ENCODE measurements at places on chromosomes 1 and 21.

DNA sequence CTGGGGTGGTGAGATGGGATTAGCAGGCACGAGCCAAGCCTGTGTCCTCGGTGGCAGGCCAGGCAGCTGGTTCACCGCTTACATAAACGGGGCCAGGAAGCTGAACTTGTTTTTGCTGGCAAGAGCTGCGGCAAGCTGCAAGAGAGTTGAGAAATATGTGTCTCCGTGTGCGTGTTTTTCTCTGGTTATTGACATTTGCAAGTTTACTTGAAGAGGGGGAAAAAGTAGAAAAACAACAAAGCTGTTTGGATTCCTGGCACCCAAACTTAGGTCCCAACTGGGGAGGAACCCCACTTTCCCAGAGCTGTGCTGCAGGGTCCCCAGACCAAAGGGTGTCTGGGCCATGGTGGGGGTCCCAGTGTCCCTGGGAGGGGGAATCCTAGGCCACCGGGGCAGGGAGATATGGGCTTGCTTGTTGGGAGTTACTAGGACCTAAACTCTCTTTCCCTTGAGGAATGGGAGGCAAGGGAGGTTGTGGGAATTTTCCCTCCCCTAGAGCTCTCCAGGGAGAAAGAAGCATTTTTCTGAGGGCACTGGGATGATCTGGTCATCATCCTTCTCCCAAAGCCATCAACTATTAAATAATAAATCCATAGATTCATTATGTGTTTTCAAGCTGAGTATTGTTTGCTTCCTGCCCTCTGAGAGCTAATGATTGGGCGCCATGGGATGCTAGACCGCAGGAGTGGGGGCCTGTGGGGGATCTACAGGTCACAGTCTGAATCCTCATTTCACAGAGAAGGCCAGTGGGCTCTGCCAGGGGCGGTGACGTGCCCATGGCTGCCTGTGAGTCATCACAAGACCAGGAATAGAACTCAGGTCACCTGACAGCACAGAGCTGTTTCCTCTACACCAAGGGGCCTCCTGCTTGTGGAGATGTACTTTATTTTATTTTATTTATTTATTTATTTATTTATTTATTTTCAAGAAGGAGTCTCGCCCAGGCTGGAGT is 14.8 kb downstream of the IL6R start:
- DNase-seq = peak; percentile 42

GRCh38 chr21:40819071-40819900 is 27.7 kb downstream of the DSCAM start:
- no peak for DNase-seq

- DNase-seq = peak; percentile 99
Measured at GRCh38 chr1:9766759-9767442, 56.9 kb downstream of the CLSTN1 start.

DNA sequence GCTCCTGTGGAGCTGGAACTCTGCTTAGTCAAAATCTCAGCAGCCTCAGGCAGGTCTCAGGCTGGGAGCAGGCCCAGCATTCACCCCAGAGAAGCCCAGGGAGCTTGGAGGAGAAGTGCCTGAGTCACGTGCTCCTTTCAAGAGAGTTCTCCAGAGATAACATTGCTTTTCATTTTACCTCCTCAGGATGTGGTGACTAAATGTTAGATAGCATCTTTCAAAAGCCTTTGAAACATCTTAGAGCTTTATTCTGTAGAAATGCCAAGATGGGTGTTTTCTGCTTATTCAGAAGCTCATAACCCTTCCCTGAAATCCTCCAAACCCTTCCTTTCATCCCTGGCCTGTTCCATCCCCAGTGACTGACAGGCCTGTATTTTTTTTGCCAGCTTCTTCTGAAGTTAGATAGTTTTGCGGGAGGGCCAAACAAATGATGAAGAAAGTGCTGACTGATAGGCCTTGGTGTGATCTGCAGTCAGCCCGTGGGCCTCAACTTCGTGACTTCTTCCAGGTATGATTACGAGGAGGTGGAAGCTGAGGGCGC is 58.0 kb downstream of the PGM1 start:
- DNase-seq = peak; percentile 56

GRCh38 chr1:243742819-243743218 is 107.2 kb downstream of the AKT3 start:
- DNase-seq = no peak

- DNase-seq = no peak
Measured at GRCh38 chr1:46684670-46685069, 13.0 kb downstream of the TEX38 start.

GRCh38 chr1:22104865-22105437 is 37.9 kb downstream of the WNT4 start:
- no peak for DNase-seq

- no peak for DNase-seq
Measured at GRCh38 chr1:58748666-58749065, 35.2 kb downstream of the JUN start.

- DNase-seq = no peak
Measured at GRCh38 chr1:189431447-189431846, 1046.2 kb downstream of the BRINP3 start.

GRCh38 chr1:119372503-119373086 is 4.0 kb downstream of the HAO2 start:
- DNase-seq = peak; percentile 59

DNA sequence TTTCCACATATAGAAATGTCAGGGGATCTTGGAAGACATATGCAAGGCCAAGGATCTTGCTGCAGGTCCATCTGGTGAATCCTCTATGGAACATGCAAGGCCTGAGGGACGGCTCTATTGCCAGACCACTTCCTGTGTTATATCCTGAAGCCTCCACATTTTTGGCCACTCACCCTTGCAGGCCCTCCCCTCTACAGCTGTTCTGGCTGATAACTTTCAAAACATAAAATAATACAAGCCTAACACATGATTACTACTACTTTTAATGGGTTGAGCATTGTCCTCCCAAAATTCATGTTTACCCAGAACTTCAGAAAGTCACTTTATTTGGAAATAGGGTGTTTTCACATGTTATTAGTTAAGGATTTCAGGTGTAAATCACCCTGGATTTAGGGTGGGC is 18.5 kb upstream of the LYPLAL1 start:
- DNase-seq = no peak

- DNase-seq = peak; percentile 12
Measured at GRCh38 chr1:186708694-186709097, 28.5 kb upstream of the PTGS2 start.

GRCh38 chr1:234125283-234125682 is 220.8 kb downstream of the SLC35F3 start:
- DNase-seq = peak; percentile 78

GRCh38 chr1:70286453-70286852 is 65.3 kb downstream of the SRSF11 start:
- no peak for DNase-seq

DNA sequence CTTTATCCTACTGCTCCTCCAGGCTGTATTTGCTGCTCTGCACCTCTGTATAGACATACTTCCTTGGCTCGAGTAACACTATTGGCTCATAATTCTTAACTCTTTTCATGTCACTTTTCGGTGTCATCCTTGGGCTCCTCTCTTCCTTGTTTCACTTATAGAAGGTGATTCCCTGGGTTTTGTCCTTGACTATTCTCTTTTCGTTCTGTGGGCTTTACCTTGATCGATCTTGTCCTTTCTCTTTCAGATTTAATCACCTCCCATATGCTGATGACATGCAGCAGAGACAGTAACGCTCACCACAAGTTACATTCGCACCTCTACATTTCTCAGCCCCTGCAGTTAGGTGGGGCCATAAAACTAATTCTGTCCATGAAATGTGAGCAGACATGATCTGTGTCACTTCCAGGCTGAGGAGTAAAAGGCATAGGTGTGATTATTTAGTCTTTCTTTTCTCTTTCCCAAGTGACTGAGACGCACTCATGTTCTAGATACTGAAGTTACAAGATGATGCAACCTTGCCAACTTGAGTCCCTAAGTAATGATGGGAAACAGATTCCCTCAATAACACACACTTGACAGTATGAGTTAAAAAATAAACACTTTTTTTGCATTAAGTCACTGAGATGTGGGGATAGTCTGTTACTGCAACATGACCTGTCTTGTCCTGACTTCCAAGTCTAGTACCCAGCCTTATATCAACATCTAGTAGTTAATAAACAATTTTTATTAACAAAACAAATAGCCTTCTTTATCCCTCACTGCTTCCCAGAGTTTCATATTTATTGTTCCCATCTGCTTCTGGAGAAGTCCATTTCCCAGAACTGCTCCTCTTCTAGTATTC is 49.9 kb upstream of the HAO2 start:
- no peak for DNase-seq

DNA sequence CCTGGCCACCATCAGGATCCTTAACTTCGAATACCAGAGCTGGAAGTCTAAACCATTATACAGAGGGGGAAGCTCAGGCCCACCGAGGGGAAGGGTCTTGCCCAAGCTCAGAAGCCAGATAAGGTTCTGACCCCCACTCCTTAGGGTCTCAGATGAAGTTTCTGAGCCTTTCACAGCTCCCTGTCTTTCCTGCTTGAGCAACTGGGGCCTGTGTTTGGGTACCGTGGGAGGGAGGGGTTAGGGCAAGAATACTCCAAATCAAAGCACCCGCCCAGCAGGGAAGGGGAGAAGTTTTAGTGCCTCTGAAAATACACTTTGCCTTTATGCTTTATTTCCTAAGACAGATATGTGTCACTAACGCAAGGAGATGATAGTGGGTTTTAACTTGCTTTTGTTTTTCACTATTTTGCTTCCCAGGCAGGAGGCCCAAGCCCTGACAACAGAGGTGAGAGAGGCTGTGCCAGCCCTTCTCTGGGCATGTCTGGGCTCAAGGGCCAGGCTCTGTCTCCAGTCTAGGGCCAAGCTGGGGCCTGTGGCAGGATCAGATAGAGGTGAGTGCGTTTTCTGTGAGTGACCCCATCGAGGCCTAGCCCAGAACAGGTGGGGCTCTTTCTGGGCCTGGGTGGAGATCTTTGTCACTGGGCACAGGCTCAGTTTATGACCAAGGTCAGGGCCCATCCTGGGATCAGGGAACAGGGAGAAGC is 20.5 kb upstream of the TENT5B start:
- no peak for DNase-seq

- DNase-seq = no peak
Measured at GRCh38 chr1:5850503-5850902, 141.7 kb downstream of the NPHP4 start.

GRCh38 chr1:180157576-180158057 is 2.9 kb downstream of the QSOX1 start:
- peak; percentile 39 for DNase-seq

DNA sequence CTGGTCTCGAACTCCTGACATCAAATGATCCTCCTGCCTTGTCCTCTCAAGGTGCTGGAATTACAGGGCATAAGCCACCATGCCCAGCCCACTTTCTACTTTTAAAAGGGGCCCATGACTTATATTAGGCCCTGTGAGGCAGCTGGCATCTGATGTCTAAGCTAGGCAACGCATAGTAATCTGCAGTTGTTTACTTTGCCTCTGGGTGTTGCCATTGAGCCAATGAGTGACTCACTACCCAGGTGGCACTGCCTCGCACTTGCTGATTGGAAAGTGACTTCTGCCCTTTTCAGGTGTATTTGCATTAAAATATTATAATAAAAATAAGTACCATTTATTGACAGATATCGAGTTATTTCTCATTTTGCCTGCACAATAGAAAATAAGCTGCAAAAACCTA is 84.9 kb downstream of the KIF14 start:
- DNase-seq = peak; percentile 43

DNA sequence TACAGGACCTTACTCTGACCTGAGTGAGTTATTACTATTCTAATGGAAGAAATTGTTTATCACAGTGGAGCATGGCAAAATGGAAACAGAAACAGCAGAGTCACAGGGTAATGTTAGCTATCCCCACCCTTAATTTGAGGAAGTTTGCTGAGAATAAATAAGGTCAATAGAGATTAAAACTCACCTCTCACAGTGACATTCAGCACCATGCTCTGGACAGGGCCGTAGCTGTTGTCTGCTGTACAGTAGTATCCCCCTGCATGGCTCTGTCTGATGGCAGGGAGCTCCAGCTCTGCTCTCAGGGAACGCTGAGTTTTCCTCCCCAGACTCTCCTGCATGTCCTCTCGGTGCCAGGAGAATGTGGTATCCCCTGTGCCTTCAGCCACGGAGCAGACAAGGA is 11.9 kb downstream of the FCRL4 start:
- DNase-seq = no peak

DNA sequence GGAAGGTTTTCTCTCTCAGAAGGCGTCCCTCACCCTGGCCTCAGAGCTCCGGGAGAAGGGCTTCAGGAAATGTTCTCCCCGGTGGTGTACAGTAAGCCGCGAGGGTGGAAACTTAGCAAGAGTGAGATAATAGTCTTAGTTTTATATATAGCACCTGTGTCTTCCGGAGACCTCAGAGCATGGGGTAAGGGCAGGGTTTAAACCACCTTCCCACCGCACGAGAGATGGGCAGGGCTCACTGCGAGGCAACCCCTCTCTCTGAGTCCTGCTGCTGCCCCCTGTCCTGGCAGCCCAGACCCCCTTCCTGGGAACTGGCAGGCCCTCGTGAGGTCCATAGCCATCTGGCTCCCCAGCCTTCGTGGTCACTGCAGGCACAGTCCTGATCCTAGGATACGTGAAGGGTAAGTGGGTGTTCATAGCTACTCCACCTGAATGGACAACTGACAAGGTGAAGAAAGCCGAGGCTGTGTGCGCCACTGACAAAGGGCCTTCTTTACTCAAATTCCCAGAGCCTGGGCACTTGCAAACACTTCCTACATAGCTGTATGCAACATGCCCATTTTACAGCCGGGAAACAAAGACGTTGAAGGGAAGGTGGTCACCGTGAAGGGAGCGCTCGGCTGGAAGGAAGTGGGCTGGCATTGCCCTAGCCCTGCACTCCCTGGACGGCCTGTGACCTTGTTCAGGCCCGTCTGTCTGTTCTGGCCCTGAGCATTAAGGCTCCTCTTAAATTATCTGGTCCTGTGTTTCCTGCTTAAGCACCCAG is 26.9 kb downstream of the ITPKB start:
- DNase-seq = no peak

- DNase-seq = no peak
Measured at GRCh38 chr1:185398599-185398998, 81.6 kb upstream of the IVNS1ABP start.

DNA sequence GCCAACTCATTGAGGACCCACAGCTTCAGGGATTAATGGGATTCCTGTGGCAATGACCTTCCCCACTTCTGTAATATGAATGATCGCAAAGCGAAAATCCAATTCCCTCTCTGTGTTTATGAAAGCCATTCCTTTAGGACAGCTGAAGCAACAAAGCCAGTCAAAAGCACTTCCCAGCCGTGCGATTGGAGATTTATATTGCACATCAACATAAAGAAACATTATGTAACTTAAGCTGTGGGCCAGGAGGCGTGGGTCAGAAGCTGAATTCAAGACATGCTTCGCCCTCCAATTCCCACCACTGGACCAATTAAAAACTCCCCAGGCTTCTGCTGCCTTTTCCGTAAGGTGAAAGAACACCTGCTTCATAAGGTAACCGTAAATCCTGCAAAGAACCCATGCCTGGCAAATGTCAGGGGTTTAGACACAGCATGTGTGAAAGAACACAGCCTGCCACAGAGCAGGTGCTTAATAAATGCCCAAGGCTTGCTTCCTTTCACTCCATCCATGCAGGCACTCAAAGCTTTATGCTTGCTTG is 138.9 kb upstream of the SOD1 start:
- DNase-seq = no peak
